Left lung (tissue), 14 donors: ENCODE measurements at places on chromosomes 13 and 19.

GRCh38 chr19:14699641-14700040 is 9.8 kb downstream of the ZNF333 start:
- no peak for DNase-seq

- DNase-seq, result no peak
Measured at GRCh38 chr19:50252111-50252886, 48.9 kb downstream of the MYH14 start.

GRCh38 chr13:26061947-26062346 is 10.1 kb upstream of the SHISA2 start:
- DNase-seq, result no peak

GRCh38 chr13:114142640-114143490 is 10.4 kb upstream of the RASA3 start:
- DNase-seq, result no peak

DNA sequence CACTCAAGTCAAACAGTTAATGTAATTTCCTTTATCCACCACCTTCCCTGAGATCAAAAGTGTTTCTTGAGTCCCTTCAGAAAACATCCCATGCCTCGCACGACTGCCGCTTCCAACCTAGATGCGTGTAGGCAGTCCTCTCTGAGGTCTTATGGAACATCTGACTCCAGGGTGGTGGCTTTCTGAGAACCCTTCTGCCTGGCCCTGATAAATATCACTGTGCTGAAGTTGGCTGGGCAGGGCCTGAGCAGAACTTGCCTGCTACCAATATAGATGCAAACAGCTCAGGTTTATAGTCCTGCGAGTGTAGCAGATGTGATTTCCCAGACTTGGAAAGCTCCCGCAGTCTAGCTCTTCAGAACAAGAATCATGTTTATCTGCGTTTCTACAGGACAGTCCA is 61.1 kb upstream of the GPR12 start:
- DNase-seq, result no peak

- no peak for DNase-seq
Measured at GRCh38 chr13:28409648-28410047, 85.3 kb downstream of the FLT1 start.

DNA sequence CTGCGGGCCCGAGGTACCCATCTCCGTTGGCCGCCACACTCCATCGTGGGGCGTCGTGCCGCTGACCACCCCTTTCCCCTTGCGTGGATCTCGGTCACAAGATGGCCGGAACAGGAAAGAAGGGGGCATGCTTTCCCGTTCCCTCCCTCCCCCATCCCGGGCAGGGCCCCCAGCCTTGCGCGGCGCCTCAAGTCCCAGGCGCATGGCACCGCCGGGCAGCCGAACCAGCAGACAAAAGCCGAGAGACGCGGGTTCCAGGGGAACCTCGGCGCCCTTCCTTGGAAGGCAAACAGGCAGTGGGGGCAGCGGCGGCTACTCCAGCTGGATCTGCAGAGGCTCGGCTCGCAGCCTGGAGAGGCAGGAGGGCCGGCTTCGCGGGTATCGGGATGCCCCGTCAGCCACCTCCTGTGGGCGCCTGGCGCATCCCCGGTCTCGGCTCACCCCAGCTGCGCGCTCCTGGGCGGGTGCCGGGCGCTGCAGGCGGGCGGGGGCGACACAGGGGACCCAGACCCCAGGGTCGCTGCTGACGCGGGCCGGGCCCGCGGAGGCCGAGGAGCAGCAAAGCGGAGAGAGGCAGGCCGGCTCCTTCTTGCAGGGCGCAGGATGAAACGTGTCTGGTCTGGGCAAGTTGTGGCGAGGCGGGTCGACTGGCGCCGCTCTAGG is 439 bp downstream of the DZIP1 start:
- no peak for DNase-seq

- DNase-seq, result no peak
Measured at GRCh38 chr13:47298506-47298905, 401.7 kb upstream of the HTR2A start.

DNA sequence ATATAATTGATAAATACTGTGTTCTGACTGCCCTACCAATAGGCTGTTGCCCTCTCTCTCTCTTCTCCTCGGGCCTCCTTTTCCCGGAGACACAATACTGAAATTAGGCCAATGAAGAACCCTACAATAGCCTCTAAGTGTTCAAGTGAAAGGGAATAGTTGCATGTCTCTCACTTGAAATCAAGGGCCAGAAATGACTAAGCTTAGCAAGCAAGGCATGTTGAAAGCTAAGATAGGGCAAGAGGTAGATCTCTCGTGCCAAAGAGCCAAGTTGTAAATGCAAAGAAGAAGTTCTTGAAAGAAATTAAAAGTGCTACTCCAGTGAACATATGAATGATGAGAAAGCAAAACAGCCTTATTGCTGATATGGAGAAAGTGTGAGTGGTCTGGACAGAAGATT is 13.3 kb downstream of the KATNAL1 start:
- no peak for DNase-seq

DNA sequence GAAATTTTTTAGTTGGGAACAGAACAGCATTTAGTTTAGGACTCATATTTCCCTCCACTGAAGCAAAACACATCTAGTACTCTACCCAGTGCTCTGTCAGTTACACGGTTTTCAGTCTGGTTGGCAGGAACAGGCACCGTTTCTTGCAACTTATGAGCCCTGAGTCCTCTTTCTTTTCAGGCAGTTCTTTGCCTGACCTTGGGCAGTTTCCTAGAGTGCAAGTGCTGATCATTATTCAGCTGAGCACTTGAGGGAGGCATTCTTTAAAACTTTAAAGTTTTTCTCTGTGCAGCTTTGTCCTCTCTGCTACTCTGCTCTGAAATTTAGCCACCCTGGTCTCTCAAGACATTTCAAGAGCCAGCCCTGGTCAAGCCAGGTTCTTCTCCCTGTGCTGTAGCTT is 96.1 kb downstream of the MYO16 start:
- no peak for DNase-seq

- no peak for DNase-seq
Measured at GRCh38 chr13:66264971-66265370, 965.2 kb downstream of the PCDH9 start.

DNA sequence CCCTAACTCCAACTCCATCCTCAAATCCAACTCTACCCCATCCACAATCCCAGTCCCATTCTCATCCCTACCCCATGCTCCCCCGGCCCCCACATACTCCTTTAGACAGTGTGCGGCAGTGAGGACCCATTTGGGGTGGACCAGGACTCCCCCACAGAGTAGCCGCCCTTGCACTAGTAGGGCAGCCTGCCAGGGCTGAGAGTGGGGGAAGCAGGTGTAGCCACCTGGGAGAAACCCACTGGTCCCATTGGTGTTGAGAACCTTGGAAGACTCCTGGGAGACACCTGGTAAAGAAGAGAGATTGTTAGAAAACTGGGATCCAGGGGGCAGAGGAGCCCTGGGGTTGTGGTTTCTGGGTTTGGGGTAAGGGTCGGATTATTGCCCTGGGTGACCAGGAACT is 4.6 kb downstream of the KLK13 start:
- no peak for DNase-seq

DNA sequence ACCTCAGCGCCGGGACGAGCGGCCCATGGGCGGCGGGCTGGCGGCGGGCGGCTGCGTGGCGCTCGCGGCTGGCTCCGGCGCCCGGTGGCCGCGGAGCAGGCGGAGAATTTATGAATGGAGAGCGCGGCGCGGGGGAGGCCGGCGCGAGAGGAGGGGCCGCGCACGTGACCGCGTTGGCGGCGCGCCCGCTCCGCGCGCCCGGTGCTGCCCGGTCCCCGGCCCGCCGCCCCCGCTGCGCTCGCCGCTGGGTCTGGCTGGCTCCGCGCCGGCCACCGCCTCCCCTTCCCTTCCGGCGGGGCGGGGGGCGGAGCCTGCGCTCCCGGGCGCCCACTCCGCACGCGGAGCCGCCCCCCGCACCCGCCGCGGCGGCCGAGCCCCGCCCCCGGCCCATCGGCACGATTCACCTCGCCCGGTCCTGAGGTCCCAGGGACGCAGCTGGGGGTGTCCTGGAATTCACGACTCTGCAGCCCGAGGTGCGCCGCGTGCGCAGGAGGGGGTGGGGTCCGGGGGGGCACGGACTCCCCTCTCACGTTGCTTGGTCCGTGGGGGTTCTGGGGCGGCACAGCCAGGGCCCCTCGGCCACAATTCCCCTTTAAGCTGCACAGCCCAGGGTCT is at the start of gene CBARP:
CBARP (minus strand) TSS at position 252 of the 615 bp plus-strand sequence. CDS start 1,905 bp downstream, outside the sequence.
- no peak for DNase-seq

DNA sequence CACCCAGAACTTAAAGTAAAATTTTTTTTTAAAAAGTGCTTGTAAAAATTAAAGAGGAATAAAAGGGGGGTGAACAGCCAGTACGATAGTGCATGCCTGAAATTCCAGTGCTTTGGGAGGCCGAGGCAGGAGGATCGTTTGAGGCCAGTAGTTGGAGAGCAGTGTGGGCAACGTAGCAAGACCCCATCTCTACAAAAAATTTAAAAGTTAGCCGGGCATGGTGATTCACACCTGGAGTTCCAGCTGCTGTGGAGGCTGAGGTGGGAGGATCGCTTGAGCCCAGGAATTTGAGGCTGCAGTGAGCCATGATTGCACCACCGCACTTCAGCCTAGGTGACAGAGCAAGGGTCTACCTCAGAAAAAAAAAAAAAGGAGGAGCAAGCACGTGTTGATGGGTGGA is 7.8 kb downstream of the ADAMTSL5 start:
- no peak for DNase-seq

- no peak for DNase-seq
Measured at GRCh38 chr19:4173479-4174212, 8.7 kb downstream of the SIRT6 start.

DNA sequence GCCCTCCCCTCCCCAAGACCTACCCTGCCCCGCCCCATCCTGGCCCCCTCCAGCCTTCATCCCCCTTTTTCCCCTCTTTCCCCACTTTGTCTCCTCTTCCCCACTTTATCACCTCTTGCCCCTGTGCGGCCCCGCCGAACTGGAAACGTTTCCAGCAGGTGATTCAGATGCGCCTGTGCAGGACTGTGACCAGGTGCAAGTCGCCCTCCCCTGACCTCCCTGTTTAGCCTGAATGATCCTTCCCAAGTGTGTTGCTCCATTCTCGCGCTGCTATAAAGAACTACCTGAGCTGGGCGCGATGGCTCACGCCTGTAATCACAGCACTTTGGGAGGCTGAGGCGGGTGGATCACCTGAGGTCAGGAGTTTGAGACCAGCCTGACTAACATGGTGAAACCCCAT is 25.9 kb downstream of the ZNF791 start:
- DNase-seq, result peak; percentile 31

DNA sequence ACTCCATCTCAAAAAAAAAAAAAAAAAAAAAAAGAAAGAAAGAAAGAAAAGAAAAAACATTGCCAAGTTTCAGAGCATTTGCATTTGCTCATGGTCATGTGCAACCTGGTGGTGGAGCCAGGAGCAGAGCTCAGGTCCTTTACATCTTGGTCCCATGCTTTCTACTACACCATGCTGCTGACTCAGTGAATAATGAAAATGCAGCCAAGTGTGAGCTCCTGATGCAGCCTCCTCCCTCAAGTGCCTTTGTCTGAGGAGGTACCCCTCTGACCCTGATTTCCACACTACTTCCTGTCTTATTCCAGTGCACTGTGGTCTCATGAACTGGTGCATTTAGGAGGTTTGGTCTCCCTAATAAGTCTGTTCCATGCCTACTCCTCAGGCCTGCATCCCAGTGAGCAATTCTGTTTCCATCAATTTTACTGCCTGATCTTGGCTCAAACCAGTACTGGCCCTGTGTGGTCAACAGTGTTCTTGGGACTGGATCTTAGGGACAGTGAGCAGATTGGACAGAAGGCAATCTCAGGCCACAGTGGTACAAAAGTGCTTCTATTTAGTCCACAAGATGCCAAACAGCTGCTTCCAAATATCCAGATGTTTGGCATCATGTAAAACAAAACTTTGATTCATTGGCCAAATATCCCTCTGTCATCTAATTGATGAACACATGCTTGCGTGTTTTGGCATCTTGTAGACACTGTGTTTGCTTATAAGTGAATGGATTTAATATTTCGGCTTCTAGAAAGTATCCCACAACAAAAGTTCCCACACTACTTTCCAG is 28.8 kb upstream of the LRCH1 start:
- DNase-seq, result peak; percentile 43

DNA sequence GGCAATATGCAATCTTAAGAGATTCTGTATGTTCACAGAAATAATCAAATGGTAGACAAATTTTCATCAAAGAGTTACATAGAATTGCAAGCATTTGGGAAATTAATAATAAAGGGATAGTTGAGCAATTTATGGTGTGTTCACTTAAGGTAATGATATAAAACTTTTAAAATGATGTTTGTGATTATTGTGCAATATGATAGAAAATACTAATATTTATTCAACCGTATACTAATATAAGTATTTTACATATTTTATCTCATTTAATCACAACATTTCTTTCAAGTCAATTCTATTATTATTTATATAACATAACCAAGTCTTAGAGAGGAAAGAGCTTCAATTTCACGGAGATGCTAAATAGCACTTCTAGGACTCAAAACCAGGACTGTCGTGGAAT is 716.8 kb upstream of the MIR17HG start:
- DNase-seq, result no peak

GRCh38 chr13:109158383-109158782 is 529.0 kb downstream of the MYO16 start:
- no peak for DNase-seq

DNA sequence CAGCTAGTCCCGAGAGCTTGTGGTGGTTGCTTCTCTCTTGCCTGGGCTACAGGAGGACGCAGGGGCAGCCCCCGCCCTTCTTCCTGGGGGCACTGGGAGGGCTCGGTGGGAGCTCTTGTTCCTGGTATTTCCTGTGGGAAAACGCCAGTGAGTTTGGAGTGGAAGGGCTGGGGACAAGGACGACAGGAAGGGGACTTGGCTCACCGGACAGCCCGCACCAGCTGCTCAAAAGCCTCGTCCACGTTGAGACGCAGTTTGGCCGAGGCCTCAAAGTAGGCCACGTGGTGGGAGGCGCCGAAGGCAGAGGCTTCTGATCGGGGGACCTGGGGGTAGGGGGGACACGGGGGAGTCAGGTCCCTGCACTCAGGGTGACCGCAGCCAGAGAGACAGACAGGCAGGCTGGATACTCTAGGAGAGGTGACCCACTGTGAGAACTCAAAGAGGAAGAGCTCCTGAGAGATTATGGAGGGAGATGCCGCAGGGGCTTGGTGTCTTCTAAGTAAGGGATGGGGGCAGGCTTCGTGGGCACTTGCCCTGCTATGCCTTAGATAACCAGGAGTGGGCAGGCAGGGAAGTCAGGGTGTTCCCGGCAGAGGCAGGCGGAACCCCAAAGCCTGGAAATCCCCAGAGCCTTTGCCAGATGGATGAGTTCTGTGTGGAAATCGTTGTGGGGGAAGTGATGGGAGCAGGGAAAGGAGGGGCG is 4.3 kb downstream of the RRAS start:
- peak; percentile 39 for DNase-seq

- no peak for DNase-seq
Measured at GRCh38 chr13:53324656-53325055, 296.0 kb downstream of the OLFM4 start.

- DNase-seq, result no peak
Measured at GRCh38 chr19:16771618-16772017, 52.0 kb downstream of the NWD1 start.

DNA sequence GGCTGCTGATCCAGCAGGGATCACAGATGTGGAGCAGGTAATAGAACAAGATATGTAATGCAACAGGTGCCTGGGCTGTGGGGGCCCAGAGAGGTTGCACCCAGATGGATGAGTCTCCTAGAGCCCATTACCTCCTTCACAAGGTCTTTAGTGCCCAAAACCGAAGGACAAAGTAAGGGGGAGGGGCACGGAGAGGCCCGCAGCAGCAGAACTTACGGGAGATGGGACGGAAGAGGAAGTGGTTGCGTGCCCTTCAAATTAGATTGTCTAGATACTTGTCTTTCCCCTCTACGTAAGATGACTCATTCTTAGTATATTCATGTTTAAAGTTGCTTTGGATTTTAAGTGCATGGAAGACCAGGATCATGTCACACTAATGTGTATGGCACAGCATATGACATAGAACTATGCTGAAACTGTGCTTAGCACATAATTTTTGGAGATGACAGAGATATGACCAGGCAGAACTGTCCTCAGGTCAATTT is 5.7 kb upstream of the MRPS31 start:
- DNase-seq, result no peak
